Motor neuron (in vitro differentiated cells): ENCODE measurements at places on chromosomes 11 and 22.

DNA sequence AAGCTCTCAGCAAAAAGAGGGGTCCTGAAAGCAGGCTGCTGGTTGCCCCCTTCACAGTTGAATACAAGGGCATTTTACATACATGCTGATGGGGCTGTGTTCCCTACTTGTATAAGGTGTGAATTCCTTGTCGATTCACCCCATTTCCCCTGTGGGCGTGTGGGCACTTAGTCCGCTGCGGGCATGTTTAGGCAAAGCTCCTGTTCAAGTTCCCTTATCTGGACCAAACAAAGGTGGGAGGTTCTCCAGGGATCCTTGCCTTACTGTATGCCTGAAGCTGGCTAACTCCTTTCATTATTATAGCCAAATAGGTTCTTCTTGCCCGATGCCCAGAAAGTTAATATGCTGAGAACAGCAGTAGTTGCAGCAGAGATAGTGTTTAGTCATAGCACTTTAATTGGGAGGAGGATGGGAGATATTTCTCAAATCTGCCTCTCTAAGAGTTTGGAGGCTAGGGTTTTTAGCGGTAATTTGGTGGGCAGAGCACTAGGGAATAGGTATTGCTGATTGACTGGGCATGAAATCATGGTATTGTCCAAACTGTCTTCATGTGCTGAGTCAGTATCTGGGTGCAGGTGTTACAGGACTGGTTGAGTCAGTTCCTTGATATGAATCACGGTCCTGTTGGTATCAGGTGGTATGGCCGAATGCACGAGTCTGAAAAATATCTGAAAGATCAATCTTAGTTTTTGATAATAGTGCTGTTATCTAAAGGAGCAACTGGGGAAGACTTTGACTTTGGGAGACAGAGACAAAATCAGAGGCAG lies 32.7 kb downstream of the METTL15 start:
- no peak for ATAC-seq

GRCh38 chr11:8310743-8311298 lies 47.1 kb upstream of the LMO1 start:
- ATAC-seq, result peak; percentile 15

DNA sequence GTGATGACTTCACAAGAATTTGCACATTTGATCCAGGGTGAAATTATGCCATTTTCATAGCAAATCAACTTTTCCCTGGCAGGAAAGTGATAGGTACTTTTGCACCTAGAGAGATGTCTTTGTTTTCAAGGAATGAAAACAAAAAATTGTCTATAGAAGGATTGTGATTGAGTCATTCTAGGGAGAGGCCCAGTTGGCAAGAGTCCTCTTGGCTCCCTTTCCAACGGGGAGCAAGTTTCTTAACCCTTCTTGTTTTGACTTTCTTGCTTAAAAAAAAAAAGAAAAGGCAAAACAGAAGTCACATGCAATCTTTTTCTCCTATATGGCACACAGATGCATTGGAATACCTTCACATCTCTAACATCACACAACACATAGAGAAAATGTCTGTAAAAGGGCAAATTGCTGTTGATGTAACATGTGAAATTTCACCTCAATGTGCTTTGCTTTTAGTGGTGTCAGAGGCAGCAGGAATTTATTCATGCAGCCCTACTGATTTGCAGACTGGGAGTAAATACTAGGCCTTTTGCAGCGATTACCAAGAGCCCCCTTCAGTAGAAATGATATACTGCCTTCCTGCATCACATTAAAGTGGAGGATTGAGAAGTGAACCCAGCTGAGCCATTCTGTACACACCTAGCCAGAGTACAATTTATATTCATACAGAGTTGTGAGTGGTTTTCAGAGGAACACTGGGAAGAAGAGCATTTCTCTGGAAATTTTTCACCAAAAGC lies 290.7 kb upstream of the MPPED2 start:
- ATAC-seq, result peak; percentile 99

GRCh38 chr11:45145379-45146071 lies 914 bp upstream of the PRDM11 start:
- ATAC-seq, result no peak

DNA sequence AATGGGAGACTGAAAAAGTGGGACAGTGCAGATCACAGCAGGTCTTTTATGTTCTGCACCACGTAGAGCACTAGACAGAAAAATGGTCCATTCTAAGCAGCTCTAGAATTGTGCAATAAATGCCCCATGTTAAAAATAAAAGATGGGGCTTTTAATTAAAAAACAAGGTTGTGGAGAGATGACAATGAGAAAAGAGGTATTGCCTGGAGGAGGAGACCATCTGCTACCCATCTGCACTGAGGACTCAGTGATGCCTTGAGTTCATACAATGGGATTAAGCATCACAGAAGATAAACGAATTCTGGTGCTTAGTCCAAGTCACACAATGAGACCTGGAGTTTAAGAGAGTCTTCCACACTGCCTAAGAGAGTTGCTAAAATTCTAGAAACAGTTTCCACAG lies 73.6 kb downstream of the PAK1 start:
- no peak for ATAC-seq

DNA sequence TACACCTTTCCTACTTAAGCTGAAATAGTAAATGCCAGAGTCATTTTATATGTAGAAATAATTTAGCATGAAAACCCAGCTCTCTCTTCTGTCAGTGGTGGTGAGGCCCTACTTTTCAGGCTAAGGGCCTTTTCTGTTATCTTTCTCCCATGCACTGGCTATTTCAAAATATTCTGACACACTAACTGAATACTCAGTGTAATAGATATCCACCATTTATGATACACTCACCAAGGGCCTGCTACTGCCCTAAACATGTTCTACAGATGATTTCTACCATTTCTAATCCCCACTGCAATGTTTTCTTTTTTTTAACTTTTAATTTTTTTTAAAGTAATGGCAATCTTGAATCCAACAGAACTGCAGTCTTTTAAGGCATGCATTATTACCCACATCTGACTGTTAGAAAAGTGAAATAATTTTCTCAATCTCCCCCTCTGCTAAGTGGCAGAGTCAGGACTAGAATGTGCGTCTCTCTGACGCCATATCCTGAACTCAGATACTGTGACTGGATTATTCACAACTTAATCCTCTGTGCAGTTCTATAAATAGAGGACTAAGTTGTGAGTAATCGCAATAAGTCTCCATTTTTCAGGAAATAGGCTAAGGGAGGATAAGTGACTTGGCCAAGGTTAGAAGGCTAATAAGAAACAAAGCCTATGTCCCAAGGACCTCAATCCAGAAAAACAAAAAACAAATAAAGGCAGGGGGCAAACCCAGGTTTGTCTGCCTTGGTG lies 44.0 kb downstream of the GRAMD1B start:
- ATAC-seq, result no peak

GRCh38 chr11:28860893-28861292 lies 752.7 kb downstream of the METTL15 start:
- ATAC-seq, result peak; percentile 61

GRCh38 chr11:72653649-72654048 lies 20.6 kb downstream of the PDE2A start:
- ATAC-seq, result no peak

- ATAC-seq, result no peak
Measured at GRCh38 chr22:25139062-25139461, 60.6 kb upstream of the CRYBB3 start.

- peak; percentile 20 for ATAC-seq
Measured at GRCh38 chr22:40491990-40492631, 121.7 kb downstream of the SGSM3 start.

DNA sequence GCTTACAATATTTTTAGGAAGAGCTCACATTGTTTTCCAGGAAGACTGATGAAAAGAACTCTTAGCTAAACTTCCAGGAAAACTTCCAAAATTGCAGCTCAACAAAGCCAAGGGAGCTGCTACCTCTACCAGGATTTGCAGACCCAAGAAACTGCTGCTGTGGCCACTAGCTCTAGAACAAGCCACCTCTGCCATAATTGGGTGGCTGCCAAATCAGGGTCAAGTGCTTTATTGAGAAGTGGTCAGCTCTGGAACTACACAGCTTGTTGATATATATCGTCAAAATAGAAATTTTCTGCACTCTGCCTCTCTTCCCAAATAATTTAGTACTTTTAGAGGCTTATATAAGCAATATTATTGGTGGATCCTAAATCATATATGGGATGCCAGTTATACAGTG lies 371.8 kb upstream of the CHORDC1 start:
- ATAC-seq, result no peak

- no peak for ATAC-seq
Measured at GRCh38 chr11:131897956-131898355, 527.5 kb downstream of the NTM start.

GRCh38 chr22:25956801-25957200 lies 212.5 kb upstream of the SEZ6L start:
- ATAC-seq, result no peak

GRCh38 chr11:120511116-120511819 lies at the start of gene GRIK4:
Gene GRIK4, plus strand, starts transcription at chr11:120511748. Its CDS starts 148,571 bp downstream, at chr11:120660319.
- peak; percentile 88 for ATAC-seq

- no peak for ATAC-seq
Measured at GRCh38 chr11:14577292-14577691, 57.1 kb upstream of the PSMA1 start.

- ATAC-seq, result no peak
Measured at GRCh38 chr22:45919504-45920286, 57.3 kb downstream of the WNT7B start.

GRCh38 chr22:17891481-17892167 lies 117.4 kb upstream of the BID start:
- peak; percentile 81 for ATAC-seq

- ATAC-seq, result no peak
Measured at GRCh38 chr11:114386131-114386530, 14.2 kb downstream of the C11orf71 start.

DNA sequence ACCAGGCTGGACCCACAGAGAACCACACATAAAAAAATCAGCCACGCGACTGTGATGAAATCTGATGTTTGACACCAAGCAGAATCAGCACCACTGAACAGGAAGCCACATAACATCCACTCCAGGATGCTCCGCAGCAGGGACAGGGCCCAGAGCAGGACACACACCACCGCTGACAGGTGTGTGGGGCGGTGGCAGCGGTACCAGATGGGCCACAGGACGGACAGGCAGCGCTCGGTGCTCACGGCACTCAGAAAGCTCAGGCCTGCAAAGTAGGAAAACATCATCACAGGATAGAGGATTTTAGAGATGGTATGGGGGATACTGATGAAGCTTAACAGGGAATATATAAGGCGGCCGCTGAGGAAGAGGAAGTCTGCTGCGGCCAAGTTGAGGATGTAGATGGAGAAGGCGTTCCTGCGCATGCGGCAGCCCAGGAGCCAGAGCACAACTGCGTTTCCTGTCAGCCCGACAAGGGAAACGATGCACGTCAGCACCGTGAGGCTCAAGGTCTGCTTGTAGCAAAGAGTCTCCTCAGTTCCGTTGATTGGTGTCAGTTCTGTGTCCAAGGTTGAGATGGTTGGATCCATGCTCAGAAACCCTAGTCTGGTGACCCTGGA lies 4.9 kb downstream of the MRGPRX1 start:
- no peak for ATAC-seq

GRCh38 chr22:50017701-50018224 lies 5.2 kb upstream of the IL17REL start:
- no peak for ATAC-seq

- peak; percentile 85 for ATAC-seq
Measured at GRCh38 chr11:11659567-11660362, 38.0 kb upstream of the GALNT18 start.

DNA sequence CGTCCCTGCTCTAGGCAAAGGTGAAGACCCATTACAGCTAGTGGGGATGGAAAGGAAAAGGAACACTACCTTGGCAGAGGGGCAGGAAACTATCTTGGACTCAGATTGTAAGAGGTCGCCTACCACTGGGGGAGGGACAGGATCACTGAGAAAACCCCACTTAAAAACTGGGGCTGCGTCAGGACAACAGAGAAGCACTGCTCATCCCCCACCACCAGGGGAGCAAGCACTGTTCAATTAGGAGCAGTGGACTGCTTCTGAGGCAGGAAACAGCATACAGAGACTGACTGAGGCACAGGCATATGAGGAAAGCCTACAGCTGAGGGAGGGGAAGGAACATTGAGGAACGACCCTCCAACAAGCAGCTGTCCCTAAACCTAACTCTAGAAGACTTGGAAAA lies 20.8 kb upstream of the DLAT start:
- ATAC-seq, result no peak

DNA sequence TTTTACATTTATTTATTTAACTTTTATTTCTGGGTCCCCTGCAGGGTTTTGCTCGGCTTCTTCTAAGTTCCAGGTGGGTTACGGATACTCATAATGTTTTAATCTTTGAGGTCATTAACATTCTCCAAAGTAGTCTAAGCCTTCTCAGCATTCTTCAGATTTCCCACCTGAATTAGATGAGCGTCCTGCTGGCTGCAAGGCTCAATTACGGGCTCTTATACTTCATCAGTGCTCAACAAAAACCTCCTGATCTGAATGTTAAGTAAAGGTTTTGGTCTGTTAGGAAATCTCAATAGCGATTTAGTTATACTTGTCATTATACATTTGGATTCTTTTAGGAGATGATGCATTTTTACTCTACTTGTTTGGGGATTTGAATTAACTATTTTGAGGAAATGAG lies 27.3 kb upstream of the NFRKB start:
- no peak for ATAC-seq
